ENCODE measurements at places on chromosomes 12 and 14.

DNA sequence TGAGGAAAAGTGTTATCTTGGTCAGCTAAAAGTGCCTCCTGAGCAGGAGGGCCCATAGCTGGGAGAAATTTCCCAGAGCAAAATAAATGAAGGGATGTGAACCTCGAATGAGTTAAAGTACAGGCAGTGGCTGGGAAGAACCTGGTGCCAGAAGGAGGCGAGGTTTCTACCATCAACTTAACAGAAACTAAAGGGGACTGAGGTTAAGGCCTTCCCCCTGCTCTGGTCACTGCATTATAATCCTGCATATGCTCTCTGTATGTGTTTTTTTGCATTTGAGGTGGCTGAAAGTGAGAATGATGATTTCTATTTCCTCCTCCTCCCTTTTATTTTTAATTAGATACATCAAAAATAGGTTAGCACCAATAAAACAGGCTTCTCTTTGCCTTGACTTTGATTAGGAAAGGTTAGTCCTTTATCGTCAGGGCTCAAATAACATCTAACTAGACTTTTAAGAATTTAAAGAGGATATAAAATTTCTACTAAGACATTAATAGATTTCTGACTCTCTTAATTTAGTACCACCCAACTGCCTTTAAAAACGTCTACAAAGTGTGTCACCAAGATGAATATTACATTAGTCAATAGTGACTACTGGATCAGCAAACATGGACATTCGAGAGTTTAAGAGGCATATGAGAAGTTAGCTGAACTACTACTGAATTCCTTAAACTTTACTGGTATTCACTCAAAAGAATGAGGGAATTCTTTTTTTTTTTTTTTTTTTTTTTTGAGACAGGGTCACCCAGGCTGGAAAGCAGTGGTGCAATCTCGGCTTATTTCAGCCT lies 49.2 kb downstream of the GALNT4 start:
- no peak for DNase-seq

- DNase-seq: no peak
Observed at GRCh38 chr12:10184261-10184843, 5.5 kb downstream of the TMEM52B start.

DNA sequence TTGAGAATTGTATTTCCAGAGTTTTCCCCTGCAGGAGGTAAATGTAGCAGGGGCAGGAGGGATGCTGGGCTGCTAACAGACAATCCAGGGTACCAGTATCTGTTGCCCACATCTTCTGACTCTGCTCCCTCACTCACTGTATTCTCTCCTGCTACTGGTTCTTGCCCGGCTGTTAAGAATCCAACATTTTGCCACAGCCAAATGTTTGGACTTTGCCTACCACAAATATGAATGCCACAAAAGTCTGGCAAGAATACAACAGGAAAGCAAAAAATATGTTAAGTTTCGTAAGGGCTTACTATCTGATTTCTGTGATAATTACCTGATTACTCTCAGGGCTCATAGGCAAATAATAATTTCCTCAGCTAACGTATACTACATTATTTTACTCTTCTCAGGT lies 160.0 kb downstream of the BCAT1 start:
- DNase-seq: no peak

GRCh38 chr14:61542848-61543790 lies 152.2 kb upstream of the HIF1A start:
- no peak for DNase-seq

- no peak for DNase-seq
Observed at GRCh38 chr12:128137140-128137539, 129.8 kb upstream of the TMEM132C start.

GRCh38 chr14:34713681-34714319 lies 593 bp downstream of the CFL2 start:
- DNase-seq: no peak

DNA sequence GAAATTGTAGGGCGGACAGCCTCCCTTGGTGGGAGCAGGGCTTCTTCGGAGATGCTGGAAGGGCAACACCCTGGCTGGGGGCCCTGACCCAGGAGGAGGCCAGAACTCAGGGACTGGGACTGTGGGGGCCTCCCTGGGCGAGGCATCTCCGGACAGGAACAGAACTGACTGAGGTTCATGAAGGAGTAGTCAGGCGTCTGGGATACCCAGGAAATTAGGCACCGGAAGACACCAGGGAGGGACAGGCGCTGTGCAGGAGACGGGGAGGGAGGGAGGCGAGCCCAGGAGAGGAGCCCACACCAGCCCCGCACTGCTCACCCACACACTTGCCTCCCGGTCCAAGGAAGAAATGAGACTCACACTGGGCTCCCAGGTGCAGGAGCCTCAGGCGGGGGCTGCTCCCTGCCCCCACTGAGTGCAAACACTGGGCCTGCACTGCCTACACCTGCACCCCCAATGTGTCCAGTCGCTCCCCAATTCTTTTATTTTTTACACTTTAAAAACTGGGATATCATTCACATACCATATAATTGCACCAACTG lies 262.6 kb upstream of the SFSWAP start:
- no peak for DNase-seq

DNA sequence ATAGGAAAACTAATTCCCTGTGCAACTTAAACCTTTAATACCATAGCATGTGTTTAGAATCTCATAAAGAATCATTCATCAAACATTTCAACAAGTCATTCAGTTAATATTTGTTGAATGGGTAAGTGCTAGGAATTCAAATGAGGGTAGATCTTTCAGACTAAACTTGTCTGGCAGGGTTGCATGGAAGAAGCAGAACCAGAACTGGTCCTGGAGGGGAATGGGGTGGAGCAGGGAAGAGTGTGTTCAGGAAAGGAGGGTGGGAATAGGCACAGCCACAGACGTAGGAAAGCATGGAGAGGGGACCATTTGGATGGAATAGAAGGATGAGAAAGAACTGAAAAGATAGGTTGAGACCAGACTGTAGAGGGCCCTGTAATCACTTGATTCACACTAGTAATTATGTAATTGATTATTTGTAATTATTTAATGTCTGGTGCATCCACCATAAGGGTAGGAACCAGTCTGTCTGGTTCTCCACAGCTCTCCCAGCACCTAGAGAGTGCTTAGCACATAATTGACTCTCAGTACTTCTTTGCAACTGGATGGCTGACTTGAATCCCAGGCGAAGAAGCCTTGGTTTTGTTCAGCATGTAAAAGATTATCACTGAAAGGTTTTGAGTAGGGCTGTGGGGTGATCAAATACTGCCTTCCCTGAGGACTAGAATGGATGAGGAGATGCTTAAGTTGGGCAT lies 3.0 kb upstream of the MAP3K9 start:
- no peak for DNase-seq

- no peak for DNase-seq
Observed at GRCh38 chr14:75589931-75590330, 11.5 kb downstream of the FLVCR2 start.

- no peak for DNase-seq
Observed at GRCh38 chr14:101889366-101889765, 75.0 kb upstream of the DYNC1H1 start.

GRCh38 chr12:92140896-92141536 lies 4.6 kb downstream of the BTG1 start:
- DNase-seq: no peak
